A673 (cell line): ENCODE measurements at places on chromosomes 6 and 20. TPM values are rescaled to one million over a fixed set of nuclear protein-coding genes. Genes with fewer than 3 reads are reported as not detected.

Gene MTFR2
- total RNA-seq = 10.1 and 12.6 TPM in 2 replicates

DNA sequence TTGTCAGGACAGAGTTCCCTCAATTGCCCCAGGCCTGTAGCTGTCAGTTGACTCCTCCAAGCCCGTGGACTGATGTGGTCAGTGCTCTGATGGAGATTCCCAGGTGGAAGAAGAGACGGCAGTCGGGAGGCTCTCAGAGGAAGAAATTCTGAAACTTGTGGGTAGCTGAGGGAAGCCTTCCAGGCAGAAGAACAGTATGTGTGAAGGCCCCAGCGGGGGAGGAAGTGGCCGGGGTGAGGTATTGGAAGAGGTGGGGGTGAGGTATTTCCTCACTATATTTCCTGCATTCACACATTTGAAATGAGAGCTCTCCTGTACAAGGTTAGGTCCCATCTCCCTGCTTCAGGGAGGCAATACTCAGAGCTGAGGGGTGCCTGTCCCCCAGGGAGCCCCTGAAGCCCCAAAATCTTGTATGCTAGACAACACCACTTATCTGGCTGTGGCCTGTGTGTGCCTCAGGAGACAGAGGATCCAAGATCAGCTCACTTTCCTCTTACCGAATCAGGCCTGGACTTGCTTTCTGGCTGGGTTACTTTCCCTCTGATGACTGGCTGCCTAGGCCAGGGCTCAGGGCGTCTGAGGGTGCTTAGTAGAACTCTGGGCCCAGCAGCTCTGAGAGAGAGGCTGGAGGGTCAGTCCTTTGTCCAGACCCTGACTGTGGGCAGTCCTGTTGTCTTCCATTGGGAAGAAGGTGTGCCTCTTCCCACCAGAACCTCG is 49.3 kb upstream of the MYL9 start:
- DNase-seq = no peak

Gene MAP3K7
- total RNA-seq = 34.3 and 35.6 TPM in 2 replicates

GRCh38 chr6:34053721-34054120 is 92.2 kb downstream of the GRM4 start:
- no peak for DNase-seq

Gene FKBP1C
- total RNA-seq = 0.28 TPM in 1 of 2 replicates, not detected in the other

Gene DUSP15
- total RNA-seq = 0.31 TPM in 1 of 2 replicates, not detected in the other

GRCh38 chr6:16876201-16876600 is 114.9 kb upstream of the ATXN1 start:
- DNase-seq = no peak

DNA sequence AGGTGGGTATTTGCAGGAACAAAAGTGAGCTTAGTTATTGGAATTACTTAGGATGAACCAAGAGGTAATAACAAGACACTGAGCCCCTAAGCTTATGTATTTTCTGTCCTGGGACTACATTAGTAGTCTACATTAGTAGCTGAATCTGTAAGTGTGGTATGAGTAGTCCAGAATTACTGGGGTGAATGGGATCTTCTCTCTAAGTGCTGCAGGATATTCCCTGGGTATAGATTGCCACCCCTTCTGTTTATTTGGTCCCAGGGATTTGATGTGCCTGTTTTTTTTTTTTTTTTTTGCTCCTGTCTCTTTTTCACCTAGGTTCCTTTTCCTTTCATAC is 5.9 kb downstream of the CD2AP start:
- no peak for DNase-seq

DNA sequence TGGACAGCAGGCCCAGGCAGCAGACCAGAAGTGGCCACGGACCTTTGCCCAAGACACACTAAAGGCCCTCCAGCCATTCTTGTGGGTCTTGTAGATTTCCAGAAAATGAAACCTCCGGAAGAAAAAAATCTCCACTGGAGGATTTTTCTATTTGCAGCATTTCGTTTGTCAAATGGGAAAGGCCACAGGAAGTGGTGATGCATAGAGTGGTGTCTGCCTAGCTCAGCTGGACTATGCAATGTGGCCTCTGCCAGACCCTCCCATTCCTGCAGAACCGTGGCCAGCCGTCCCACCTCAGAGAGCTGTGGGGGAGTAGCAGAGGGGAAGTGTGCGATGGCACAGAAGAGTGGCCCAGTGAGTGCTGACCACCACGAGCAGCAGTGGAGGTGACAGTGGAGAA is 24.0 kb upstream of the INSM1 start:
- DNase-seq = no peak
